ENCODE measurements at places on chromosomes 3 and 15.

- DNase-seq, result no peak
Measured at GRCh38 chr15:101368086-101368780, 73.2 kb upstream of the SNRPA1 start.

DNA sequence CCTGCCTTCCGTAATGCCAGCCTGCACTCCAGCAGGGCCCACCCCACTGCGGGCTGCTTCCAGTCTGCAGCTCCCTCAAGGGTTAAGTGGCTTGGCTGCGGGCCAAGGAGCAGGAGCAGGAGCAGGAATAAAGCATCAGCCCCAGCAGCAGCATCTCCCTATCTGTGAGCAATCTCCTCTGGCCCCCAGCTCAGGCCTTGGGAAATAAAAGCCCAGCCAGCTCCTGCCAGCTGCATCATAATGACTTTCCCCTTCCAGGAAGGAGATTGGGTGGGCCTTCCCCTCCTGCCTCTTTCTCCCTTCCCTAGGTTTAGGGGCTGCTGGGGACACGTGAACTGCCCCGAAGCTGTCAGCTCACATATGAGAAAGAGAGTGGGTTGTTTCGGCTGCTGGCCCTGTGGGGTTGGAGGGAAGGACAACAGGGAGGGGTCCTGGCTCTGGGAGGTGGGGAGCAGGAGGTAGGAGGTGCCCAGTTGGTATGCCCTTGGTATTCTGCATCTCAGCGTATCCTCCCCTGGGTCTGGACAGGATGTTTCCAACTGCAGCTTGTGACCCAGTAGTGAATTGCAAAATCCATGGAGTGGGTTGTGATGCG lies 34.6 kb upstream of the FGD5 start:
- no peak for DNase-seq

DNA sequence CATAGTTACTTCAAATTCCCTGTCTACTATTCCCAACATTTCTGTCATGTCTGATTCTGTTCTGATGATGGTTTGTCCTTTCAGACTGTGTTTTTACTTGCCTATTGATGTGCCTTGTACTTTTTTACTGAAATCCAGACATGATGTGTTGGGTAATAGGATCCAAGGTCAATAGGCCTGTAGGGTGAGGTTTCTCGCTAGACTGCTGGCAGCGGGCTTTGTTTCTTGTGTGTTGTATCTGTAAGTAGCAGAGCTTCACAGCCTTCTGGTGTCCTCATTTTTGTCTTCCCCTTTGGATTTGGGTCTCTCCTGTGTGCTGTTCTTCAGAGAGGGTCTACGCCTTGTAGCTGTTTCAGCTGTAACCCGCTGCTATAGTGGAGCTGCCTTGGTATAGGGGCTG lies 140.3 kb downstream of the GABRG3 start:
- no peak for DNase-seq

DNA sequence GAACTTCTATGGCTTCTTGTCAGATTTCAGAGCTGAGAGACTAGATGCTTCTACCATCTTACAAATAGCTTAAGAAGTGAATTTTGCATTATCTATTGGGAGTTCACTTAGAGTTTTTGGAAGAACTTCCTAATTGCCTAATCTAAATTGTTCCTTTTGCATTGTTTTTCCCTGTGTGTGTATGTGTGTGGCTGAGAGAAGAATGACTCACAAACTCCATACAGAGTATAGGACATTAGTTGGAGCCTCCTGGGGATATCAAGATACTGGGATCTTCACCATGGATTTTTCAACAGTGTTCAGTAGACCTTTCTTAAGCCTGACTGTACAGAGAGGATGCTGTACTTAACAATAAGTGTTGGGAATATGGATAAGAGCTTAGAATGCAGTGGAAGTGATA lies 10.9 kb downstream of the TLNRD1 start:
- DNase-seq, result no peak

DNA sequence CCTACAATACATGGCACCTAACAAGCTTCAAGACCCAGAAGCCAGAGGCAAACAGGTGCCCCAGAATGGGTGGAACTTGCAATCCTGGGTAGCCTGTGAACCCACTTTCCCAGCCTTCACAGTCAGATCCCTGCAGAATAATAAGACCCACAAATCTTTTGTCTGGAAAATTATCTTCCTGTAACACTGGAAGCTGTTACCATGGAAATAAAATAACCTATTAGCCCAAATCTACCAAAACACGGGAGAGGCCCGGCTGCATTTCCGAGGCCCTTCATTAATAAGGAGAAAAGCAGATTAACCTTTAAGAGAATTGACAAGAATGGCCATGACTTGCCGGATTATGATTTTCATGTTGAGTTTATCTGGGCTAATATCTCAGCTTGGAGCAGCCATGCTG lies 256.1 kb upstream of the PROK2 start:
- DNase-seq, result no peak

DNA sequence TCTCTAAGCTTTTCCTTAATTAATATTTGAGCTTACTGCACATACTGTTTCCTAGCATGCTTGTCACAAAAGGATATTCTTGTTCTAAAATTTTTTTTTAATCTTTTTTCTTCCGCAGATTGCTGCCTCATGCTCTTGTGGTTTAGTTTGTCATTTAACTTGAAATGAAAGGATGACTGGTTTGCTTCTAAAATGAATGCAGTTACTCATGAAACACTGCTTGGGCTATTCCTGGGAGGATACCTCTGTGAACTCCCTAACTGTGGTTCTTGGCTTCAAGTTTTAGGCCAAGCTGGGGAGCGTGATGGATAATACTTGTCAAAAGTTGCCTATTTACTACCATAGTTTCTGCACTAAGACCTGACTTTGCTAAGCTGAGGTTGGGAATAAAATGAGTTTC lies 64.0 kb downstream of the USP13 start:
- no peak for DNase-seq

DNA sequence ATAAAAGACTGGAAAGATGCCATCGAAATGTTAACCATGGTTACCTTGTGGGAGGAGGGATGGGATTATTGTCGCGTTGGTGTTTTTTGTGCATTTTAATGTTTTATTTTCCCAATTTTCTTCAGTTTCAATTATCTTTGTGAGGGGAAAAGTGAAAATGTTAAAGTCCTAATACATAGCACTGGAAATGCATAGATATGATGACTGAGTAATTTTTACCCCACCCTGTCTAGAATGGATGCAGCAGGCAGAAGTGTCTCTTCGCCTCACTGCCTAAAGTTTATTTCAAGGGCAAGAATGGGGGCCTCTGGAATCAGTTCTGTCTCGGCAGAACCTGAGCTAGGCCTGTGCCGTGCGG lies 11.5 kb downstream of the FOXL2 start:
- no peak for DNase-seq

DNA sequence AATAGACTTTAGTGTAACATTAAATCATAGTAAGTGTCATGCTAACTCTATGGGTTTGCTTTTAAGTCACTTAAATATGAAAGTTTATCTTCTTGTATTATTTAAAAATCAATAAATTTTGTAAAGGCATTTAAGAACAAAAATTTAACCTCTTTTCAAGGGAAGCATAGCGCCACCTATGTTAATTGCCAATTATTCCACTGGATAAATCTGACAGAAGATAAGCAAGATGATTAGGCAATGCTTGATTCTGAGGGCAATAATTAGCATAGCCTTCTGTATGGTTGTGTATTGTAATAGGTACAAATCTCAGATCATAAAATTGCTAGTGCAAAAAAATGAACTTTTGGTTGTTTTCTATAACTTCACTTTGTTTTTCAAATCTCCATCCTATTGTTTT lies 560.1 kb downstream of the GRM7 start:
- DNase-seq, result no peak

GRCh38 chr15:63987796-63988378 lies 58.4 kb downstream of the DAPK2 start:
- no peak for DNase-seq

DNA sequence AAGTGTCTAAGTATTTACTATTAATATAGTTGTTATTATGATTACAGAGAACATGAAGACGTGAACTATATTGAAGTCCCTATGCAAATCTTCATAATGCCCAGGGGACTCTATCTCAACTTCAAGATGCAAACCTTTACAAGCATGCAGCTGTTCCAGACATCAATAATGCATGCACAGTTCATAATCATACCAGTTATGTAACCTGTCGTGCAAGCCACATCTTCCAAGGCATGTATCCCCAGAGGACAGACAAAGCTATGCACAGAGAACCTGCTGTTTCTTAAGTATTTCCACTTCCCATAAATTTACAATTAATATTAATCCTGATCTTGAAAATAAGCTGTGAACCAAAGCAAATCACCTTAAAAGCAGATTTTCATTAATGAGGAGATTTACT lies 534.1 kb downstream of the TUSC7 start:
- DNase-seq, result no peak

DNA sequence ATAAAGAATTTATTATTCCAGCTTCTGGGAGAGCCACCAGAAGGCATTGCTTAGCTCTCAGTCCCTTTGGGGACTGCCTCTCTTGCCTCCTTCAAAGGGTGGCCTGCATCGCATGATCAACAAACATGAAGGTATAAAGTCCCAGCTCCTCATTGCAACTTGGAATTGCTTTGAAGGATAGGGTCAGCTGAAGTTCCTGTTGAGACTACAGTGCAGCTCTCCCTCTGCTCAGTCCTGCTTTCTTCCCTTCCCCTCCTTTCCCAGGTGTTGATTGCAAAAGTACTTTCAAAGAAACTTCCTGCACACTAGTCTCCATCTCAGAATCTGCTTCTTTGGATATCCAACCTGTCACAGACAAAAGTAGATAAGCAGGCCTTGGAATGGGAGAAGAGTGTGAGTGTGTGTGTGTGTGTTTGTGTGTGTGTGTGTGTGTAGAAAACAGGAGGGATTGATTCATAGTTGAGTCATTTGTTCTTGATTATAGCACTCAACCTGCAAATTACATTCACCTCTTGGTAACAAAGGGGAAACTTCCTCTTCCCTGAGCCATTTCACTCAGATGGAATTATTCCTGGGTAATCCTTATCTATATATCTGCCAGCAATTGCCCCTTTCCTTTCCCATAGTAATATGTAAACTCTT lies 13.7 kb downstream of the CCR8 start:
- no peak for DNase-seq

DNA sequence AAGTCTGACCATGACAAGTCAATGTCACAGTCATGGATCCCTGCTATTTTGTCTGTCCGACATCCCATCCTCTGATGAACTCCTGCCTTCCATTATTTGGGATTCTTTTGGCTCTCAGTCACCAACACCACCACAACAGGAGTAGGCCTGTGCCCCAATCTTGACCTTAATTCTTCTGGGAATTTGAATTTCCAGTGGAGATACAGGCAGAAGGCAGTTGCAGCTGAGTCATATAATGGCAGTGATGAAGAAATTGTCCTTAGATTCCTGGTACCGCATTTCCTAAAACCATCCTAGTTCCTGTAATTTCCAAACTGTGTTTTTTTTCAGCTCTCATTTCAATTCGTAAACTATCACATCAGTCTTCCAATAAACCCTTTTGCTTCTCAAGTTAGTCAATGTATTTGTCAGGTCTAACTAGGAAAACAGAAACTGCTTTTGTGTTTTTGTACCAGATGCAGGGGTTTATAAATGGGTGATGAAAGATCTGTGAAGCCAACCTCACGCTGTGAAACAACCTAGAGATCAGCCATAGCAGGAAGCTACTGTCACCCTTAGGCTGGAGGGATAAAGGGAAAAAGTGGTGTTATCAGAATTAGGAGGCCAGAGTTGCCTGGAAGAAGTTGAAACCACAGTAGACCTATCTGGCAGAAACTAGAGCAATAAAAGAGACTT lies 126.3 kb upstream of the TMEM108 start:
- DNase-seq, result no peak

All from tibial artery (tissue), 4 donors.